Aorta (tissue), 5 donors: ENCODE measurements at places on chromosomes 5 and 9.
A peak's percentile ranks its signal among the peaks of the same experiment; 100 is the strongest.

DNA sequence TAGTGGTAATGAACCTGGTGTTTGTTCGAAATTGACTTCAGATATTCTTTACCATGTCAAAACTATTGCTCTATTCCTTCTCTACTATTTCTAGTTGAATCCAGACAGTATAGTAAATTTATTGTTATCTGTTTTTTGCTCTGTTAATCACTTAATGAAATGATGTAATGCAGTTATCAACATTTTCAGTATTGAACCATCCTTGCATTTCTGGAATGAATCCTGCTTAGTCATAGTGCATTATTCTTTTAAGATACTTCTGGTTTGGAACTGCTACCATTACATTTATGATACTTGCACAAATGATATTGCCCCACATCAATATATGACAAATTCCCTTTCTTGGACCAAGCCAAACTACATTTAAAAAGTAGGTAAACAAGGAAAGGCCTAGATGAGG, 554.0 kb upstream of the KLF4 start:
- no peaks in the 10 kb centered on the region for H3K27me3 ChIP-seq
- H3K4me1 ChIP-seq, result no peaks in the 10 kb centered on the region
- no peak overlapping the region for H3K27ac ChIP-seq
- H3K36me3 ChIP-seq, result no peaks in the 10 kb centered on the region
- H3K4me3 ChIP-seq, result no peak overlapping the region

GRCh38 chr5:34499001-34499734, 157.0 kb upstream of the RAI14 start:
- H3K4me1 ChIP-seq, result peaks cover 25% of the 10 kb centered on the region
- no peaks in the 10 kb centered on the region for H3K27me3 ChIP-seq
- H3K36me3 ChIP-seq, result no peaks in the 10 kb centered on the region
- peak overlapping the region; percentile 96 for H3K27ac ChIP-seq
- H3K4me3 ChIP-seq, result no peak overlapping the region

- H3K36me3 ChIP-seq, result no peaks in the 10 kb centered on the region
- H3K27ac ChIP-seq, result no peak overlapping the region
- DNase-seq, result no peak
- peaks cover 5% of the 10 kb centered on the region for H3K4me1 ChIP-seq
Measured at GRCh38 chr9:18785604-18786003, 247.4 kb downstream of the SAXO1 start.

DNA sequence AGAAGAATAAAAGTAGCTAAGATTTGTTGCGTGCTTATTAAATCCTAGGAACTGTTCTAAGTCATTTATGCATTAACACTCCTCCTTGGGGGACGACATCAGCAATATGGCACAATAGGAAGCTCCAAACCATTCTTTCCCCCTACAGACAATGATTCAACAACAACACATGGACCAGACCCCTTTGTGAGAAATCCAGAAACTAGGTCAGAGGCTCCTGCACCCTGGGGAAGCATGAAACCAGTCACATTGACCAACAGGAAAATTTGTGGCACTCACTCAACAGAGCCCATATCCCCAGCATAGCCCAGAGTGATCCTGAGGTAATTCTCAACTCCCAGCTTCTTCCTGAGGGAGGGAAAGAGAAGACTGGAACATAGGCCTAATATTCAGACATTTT, 294.4 kb downstream of the HINT1 start:
- no peaks in the 10 kb centered on the region for H3K36me3 ChIP-seq
- H3K4me3 ChIP-seq, result no peak overlapping the region
- H3K27ac ChIP-seq, result no peak overlapping the region
- H3K4me1 ChIP-seq, result no peaks in the 10 kb centered on the region

DNA sequence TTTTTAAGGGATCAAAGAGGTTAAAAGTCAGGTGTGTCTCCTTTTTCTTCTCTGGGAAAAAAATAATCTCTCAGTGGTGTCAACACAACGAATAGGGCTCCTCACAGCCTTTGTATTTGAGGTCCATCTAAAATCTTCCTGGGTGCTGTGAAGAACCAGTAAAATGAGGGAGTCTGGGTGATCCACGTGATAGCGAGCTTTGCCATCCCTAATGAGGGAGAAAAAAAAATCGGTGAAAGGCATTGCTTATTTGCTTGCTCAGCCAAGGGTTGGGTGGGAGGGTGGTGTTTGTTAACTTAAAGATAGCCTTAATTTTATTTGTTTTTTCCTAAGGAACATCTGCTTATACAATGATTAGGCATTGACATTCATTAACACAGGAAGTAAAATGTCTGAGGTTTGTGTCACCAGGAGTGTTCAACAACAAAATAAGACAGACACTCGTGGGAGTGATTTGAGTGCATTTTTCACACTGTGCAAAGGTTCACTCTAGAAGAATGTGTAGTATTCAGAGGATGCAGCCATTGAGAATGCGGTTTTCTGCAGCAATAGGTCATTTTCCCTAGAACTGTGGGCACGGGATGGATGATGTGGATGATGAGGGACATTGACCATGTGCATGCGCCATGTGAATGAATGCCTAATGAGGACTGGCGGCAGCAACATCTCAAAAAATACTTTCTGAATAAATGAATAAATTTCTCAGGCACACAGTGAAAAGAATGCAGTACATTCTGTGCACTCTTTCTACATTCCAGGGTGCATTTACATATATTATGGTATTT, 369.5 kb downstream of the NTRK2 start:
- no peak overlapping the region for H3K4me3 ChIP-seq
- no peak for DNase-seq
- no peak overlapping the region for H3K27ac ChIP-seq
- H3K36me3 ChIP-seq, result no peaks in the 10 kb centered on the region

GRCh38 chr9:132597073-132597775, 14.8 kb downstream of the BARHL1 start:
- H3K27me3 ChIP-seq, result no peaks in the 10 kb centered on the region
- H3K4me1 ChIP-seq, result no peaks in the 10 kb centered on the region
- H3K4me3 ChIP-seq, result no peak overlapping the region
- no peak overlapping the region for H3K27ac ChIP-seq
- DNase-seq, result peak; percentile 77

GRCh38 chr5:1010641-1011046, 2.0 kb downstream of the NKD2 start:
- no peaks in the 10 kb centered on the region for H3K4me1 ChIP-seq
- peak; percentile 30 for DNase-seq
- H3K27ac ChIP-seq, result no peak overlapping the region
- no peak overlapping the region for H3K4me3 ChIP-seq
- H3K36me3 ChIP-seq, result no peaks in the 10 kb centered on the region

DNA sequence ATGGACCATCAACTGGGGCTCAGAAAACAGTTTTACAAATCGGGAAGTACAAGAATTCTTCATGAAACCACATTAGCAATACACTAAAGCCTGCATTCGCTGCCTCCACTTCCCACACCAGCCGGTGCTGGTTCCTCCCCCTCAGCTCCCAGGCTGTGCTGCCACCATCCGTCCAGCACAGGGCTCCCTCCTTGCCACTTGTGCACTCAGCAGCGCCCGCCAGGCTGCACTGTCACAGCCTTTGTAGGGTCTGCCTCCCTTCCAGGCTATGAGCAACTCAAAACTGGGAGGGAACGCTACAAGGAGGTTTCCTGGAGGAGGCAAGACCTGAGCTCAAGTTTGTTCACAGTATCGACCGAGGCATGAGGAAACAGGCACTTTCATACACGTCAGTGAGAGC, 7.7 kb downstream of the MAPK9 start:
- H3K36me3 ChIP-seq, result no peaks in the 10 kb centered on the region
- no peak overlapping the region for H3K27ac ChIP-seq

DNA sequence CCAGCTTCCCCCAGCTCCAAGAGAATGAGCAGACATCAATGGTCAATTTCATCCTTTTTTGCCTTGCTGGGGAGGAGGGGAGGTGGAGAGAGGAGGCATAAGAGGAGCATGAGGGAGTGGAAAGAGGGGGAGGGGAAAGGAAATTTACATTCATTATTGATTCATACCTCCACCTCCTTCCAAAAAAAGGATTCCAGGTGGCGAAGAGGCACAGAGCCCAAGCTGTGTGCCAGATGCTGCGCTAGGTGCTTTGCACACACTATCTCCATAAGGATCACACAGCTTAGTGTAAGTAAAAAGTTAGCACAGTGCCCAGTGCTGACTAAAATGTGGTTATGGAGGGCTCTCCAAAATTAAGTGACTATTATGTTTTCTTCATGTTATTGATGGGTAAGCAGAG, 11.0 kb downstream of the ASTN2 start:
- no peak for DNase-seq
- no peak overlapping the region for H3K4me3 ChIP-seq
- H3K27ac ChIP-seq, result no peak overlapping the region

GRCh38 chr5:76325876-76326491, 77.1 kb upstream of the IQGAP2 start:
- no peak overlapping the region for H3K27ac ChIP-seq
- no peak overlapping the region for H3K4me3 ChIP-seq
- no peaks in the 10 kb centered on the region for H3K27me3 ChIP-seq
- no peak for DNase-seq
- H3K36me3 ChIP-seq, result no peaks in the 10 kb centered on the region

- no peaks in the 10 kb centered on the region for H3K4me1 ChIP-seq
- H3K36me3 ChIP-seq, result no peaks in the 10 kb centered on the region
Measured at GRCh38 chr9:93172666-93173364, 11.1 kb upstream of the WNK2 start.

- H3K27ac ChIP-seq, result no peak overlapping the region
- H3K36me3 ChIP-seq, result peaks cover 2% of the 10 kb centered on the region
- H3K4me1 ChIP-seq, result no peaks in the 10 kb centered on the region
- H3K27me3 ChIP-seq, result no peaks in the 10 kb centered on the region
- no peak overlapping the region for H3K4me3 ChIP-seq
Measured at GRCh38 chr5:124650147-124650561, 96.3 kb downstream of the ZNF608 start.

DNA sequence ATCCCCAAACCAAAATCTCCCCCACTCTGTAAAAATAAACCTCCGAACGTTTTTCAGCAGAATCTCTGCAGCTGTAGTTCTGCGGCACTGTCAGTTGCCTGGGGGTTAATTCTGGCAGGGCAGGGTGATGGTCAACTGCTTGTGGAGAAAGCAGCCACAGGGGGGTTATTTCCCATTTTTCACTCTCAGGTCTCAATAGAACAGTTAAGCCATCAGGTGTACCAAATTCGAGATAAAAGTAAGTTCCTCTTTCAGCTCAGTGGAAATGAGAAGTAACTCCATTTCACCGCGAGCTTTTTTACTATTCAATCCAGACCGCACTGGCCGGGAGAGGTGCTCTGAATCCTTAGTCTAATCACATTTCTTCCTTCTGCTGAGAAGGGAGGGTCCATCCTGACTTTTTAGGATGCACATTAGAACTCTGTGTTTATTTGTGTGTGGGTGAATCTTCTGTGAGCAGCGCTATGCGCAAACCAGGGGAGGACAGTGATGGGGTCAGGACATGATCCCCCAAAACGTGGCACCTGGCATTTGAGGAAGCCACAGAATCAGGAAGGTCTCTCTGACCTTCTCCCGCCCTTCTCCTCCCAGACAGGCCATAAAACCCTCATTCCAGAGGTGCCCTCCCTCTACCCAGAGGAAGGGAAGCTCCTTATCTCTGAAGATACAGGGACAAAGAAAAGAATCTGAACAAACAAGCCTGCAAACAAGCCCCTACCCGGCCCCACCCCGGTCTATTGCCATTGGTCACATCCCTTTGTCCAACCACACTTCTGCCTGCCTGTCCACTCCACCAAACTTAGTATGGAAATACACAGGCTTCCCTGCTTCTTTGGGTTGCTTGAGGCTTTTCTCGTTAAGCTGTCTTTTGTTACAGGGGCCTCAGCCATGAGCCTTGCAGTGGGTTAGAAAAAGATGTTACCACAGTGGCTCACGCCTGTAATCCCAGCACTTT, 229.0 kb downstream of the ROR2 start:
- no peak for DNase-seq
- H3K36me3 ChIP-seq, result no peaks in the 10 kb centered on the region
- H3K4me3 ChIP-seq, result no peak overlapping the region
- no peaks in the 10 kb centered on the region for H3K27me3 ChIP-seq
- no peaks in the 10 kb centered on the region for H3K4me1 ChIP-seq
- no peak overlapping the region for H3K27ac ChIP-seq

GRCh38 chr9:15211160-15211814, 95.7 kb downstream of the TTC39B start:
- no peak for DNase-seq
- no peaks in the 10 kb centered on the region for H3K4me1 ChIP-seq
- H3K36me3 ChIP-seq, result no peaks in the 10 kb centered on the region

DNA sequence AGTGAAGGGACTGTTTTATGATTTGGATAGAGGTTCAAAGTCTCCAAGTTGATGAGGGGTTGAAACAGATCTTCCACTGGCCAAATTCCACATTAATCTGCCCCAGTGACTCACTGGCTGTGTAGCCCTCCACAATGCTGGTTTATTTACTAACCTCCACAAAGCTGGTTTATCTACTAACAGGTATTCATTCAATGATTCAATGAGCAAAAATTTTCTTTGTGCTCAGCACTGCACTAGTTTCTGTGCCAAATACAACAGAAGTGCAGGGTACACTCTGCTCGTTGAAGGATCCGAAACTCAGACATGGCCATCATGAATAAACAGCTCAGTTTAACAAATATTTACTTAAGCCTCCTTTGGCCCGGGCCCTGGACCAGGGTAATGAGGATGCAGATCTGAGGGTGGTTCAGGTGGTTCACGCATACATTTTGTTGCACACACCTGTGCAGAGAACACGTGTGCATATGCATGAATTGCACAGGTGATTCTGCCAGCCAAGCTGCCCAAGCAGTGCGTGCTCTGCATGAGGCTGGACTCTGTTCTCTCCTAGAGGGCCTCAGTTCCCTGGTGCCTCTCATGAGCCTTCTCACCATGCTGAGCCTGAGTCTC, 71.0 kb downstream of the SH3PXD2B start:
- no peaks in the 10 kb centered on the region for H3K4me1 ChIP-seq
- DNase-seq, result no peak
- no peaks in the 10 kb centered on the region for H3K36me3 ChIP-seq
- no peak overlapping the region for H3K27ac ChIP-seq
- no peak overlapping the region for H3K4me3 ChIP-seq
- no peaks in the 10 kb centered on the region for H3K27me3 ChIP-seq

DNA sequence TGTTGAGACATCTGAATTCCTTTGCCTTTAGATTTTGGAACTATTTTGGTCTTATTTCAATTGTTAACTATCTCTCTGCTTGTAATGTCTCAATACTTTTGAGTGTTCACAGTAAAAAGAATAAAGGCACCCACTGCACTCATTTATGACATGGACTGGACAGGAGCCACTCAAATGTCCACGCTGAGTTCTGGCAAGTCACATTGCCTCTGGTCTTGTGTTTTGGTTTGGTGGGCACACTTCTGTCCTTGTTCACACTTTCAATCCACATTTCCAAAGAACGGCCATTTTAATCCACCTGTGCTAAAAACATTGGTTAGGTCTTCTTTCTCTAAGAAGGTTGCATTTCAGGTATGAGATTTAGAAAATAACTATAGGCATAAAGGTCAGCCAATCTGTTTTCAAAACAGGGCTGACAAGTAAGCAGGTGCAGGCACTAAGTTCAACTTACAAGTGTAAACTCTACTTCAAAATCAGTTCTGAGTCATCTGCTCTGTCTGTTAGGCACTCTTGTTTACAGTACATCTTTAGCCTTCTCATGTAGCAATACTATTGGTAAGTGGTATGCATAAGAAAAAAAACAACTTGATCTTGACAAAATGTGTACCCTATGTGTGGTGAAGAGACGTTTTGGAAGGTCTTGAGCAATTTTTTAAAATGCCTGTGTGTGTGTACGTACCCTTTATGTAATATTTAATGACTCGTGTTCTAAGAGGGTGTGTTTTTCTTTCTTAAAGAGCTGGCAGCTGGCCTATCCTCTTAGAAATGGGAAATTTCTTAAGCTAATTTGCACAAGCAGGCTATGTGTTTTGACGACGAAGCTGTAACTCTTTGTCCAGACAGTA, 31.5 kb upstream of the ZFAND5 start:
- no peaks in the 10 kb centered on the region for H3K4me1 ChIP-seq
- no peaks in the 10 kb centered on the region for H3K27me3 ChIP-seq
- DNase-seq, result no peak
- H3K27ac ChIP-seq, result no peak overlapping the region
- H3K36me3 ChIP-seq, result no peaks in the 10 kb centered on the region
- no peak overlapping the region for H3K4me3 ChIP-seq
